ENCODE measurements at places on chromosomes 2 and 18.

DNA sequence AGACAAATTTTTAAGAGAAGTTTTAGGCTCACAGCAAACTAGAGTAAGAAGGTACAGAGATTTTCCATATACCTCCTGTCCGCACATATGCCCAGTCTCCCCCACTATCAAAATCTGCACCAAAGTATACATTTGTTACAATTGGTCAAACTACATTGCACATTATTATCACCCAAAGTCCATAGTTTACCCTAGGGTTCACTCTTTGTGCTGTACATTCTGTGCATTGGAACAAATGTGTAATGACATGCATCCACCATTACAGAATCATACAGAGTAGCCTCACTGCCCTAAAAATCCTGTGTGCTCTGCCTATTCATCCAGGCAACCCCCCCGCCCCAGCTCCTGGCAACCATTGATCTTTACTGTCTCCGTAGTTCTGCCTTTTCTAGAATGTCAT lies 61.7 kb upstream of the SPRED2 start:
- DNase-seq: no peak

GRCh38 chr2:46804794-46805193 lies 110.8 kb downstream of the MCFD2 start:
- DNase-seq: no peak

GRCh38 chr2:77268626-77269025 lies 253.6 kb downstream of the LRRTM4 start:
- DNase-seq: no peak

- DNase-seq: no peak
These were observed 45.9 kb downstream of the KDM3A start for GRCh38 chr2:86487062-86487461.

DNA sequence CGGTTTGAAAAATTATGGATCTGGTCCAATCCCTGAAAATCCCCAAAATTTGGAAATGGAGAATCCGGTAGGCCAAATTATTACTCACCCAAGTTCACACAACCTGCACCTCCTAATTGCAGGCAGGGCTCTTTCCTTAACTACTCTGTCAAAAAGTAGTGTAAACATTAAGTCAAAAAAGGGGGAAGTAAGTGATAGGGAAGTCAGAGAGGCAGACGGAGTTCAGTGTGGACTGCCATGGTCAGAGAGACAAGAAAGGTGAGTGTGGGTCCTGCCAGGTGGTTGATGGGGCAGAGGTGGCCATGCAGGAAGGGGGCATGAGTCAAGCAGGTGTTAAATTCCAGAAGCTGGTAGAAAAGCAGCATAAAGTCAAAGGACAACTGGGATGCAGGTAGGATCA lies 104.7 kb upstream of the STPG4 start:
- no peak for DNase-seq

DNA sequence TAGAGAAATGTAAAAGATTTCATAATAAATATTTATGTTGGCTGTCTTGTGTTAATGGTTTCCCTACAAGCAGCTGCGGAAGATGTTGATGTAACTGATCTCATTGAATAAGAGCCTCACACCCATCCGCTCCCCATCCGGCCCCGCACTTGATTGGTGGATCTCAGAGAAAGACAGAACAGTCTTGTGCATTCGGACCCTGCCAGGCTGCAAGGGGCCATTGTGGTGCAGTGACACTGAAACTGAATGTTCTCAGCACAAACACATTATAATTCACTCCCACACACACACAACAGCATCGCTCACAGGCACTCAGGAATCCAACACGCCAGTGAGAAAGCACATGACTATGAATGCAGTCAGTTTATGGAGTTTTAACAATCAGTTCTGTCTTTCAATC lies 47.8 kb downstream of the PRELID3A start:
- DNase-seq: no peak

DNA sequence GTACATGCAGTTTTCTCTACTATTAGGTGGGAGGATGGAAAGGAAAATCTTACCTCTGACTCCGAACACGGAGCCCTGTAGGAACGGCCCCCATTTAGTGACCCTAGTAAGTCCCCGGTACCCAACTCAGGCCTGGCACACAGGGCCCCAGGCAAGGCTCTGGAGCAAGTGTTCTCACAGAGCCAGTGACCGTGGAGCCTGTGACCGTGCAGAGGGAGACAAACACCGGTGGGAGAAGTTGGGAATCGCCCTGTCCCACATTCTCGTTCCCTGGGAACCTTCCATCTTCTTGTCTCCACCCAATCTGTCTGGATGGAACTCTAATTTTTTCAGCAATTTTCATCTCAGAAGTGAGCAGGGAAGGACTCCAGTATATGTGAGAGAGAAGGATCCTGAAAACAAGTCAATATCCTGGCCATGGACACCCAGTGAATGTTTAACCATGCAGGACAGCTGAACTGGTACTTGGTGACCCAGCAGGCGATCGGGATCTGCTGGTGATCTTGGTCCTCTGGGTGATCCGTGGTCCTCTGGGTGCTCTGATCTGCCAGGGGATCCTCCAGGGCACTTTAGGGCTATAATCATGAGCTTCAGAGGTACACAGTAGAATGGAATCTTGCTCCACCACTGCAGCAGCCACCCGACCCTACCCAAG lies 348.6 kb upstream of the ID2 start:
- DNase-seq: no peak

DNA sequence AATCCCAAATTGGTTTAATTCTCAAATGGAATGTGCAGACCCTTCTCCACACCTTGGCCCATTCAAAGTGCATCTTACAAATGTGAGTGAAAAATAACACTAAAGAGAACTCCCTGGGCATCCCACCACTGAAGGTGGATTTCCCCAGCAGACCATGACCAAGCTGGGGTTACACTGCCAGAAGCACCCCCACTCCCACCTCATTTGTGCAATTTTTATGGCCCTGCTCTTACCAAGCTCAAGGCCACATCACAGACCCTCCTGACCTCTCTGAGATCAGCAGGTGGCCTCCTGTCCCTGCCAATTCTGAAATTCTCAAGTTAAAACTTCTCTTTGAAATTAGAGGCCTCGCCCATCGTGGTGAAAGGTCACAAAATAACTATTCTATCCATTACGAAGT lies 21.6 kb downstream of the SIGLEC15 start:
- no peak for DNase-seq

DNA sequence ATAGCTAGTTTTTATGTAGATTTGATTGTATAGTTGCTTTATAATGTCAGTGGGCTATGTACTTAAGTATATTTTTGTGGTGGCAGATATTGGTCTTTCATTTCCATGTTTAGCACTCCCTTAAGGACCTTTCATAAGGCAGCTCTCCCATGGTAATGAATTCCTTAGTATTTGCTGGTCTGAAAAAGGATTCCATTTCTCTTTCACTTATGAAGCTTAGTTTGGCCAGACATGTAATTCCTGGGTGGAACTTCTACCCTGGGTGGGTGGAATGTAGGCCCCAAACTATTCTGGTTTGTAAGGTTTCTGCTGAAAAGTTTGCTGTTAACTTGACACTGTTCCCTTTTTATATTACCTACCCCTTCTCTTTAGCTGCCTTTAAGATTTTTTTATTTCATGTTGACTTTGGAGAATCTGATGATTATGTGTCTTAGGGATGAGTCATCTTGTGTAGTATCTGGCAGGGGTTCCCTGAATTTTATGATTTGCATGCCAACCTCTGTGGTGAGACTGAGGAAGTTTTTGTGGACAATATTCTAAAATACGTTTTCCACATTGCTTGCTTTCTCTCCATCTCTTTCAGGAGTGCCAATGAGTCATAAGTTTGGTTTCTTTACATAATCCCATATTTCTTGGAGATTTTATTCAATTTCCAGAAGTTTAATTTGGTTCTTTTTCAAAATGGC lies 65.4 kb upstream of the VRK2 start:
- no peak for DNase-seq

DNA sequence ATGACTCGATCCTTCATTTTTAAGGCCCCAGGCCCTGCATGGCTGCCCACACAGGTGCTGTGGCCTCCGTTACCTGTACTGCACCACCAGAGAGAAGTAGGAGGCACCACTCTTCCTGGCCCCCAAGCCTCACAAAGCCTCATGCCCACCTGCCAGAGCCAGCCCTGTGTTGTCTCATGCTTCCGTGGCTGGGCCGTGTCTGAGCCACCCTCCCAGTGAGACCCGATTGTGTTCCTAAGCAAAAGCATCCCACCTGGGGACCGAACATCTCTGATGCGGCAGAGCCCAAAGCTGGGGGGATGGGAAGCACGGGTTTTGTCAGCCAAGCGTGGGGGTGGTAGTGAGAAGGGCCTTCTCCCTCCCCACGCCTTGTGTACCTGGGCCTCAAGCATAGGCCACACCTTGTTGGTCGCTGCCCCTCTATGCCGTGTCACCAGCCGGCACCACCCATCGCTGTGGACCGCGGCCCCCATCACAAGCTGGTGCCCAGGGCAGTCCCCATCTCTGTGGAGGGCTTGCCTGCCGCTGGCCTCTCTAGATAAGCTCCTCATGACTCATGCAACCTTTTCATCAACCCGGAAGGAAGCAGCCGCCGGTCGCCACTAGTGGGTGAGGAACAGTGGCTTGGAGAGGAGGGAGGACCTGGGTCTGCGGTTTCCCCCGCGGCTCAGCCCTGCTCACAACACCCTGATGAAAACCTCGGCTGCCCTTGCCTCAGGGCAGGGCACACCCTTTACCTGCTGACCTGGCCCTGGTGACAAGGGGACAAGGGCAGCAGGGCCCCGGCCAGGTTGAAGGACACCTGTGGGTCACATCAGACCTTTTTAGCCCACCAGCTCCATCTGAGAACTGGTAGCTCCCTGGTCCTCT lies 2.7 kb upstream of the RNPEPL1 start:
- DNase-seq: no peak

DNA sequence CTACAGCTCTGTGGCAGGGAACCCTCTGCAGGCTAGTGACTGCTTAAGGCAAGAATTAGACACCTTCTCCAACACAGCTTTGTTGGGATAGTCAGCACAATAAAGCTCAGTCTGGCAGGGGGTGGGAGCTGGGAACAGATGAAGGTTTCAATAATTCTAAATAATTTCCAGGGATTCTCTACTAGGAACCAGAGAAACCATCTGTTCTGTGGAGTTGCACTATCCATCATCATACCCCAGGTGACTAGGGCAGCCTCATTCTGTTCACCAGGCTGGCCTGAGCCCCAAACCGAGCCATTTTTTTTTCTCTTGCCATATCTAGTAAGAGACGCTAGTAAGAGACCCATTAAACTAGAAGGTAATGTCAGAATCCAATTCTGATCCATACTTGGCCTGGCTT lies 35.8 kb upstream of the CYP26B1 start:
- no peak for DNase-seq

- no peak for DNase-seq
These were observed 33.3 kb downstream of the DSEL start for GRCh38 chr18:67483237-67483636.

DNA sequence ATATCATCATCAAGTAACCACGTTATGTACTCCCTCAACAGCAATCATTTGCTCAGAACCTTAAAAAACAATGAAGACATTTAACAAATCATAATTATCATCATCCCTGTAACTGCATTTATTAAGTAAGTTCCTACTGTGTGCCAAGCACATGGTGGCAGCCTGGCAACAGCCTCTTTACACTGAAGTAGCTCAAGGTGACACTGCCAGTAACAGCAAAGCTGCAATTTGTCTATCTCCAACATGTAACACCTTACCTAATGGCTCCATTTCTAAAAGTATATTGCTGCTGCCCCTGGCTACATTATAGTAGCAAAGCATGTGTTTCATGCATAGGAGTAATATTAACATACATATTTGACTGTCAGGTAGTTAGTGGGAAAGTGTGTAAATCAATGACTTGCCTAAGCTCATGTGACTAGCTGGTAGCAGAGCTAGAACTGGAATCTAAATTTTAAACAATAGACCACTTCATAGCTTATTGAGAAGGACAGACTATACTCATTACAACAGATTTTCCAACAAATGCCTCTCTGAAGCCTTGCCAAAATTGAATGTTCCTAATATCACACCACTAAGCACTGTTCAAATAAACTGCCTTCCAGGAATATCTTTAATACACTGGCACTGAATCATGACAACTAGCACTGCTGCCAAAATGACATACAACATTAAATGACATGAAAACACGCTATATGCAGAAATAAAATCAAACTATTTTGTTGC lies 86.7 kb downstream of the L3MBTL4 start:
- DNase-seq: peak; percentile 40

Measured in NCI-H1092 treated with DMSO at 0.1 percent for 48 hours (cell line).